Activated CD8-positive, alpha-beta memory T cell treated with anti-CD3 and anti-CD28 coated beads for 4 hours (primary cell): ENCODE measurements at places on chromosomes 13 and 19.

DNA sequence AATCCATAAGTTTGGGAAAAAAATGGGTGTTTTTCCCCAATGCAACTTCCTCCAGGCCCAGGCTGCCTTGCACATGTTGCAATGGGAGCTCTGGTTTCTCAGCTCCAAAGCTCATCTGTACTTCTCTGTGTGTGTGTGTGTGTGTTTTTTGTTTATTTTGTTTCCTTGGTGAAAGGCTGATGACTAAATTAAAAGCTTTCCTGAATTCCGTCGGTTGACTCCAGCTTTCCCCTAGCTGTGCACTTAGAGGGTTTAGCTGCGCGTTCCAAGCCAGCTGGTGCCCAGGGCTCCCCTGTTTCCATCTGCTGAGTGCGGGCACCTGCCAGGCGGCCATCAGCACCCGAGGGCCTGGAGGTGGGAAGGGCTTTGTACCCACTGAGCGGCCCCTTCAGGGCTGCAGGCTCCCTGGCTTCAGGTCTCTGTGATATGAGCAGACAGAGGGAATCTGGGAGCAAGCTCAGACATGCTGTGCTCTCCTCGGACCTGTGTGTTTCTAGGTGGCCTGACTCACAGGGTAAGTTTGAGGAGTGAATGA lies 129.1 kb upstream of the SOX1 start:
- DNase-seq: no peak

- no peak for DNase-seq
Observed at GRCh38 chr13:111866731-111867245, 200.2 kb upstream of the SOX1 start.

DNA sequence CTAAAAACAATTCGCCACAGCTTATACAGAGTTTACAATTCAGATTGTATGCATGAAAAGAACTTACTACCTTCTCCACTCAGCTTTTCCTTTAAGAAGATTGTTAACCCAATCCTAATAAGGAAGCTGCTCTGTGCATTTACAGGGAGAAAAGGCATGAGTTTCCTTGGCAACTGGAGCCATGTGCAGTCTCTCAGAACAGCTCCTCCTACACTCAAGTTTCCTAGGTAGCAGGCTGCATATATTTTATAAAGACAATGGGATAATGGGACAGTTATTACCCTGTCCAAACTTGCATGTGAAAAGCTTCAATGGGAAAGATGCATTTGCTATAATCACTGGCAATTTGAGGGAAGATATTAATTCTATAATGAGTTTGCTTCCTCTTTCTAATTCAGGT lies 125.5 kb upstream of the TRPC4 start:
- DNase-seq: no peak

GRCh38 chr13:40193286-40194223 lies 472.9 kb downstream of the FOXO1 start:
- no peak for DNase-seq

GRCh38 chr13:32495841-32496240 lies 42.8 kb downstream of the N4BP2L2 start:
- DNase-seq: no peak

DNA sequence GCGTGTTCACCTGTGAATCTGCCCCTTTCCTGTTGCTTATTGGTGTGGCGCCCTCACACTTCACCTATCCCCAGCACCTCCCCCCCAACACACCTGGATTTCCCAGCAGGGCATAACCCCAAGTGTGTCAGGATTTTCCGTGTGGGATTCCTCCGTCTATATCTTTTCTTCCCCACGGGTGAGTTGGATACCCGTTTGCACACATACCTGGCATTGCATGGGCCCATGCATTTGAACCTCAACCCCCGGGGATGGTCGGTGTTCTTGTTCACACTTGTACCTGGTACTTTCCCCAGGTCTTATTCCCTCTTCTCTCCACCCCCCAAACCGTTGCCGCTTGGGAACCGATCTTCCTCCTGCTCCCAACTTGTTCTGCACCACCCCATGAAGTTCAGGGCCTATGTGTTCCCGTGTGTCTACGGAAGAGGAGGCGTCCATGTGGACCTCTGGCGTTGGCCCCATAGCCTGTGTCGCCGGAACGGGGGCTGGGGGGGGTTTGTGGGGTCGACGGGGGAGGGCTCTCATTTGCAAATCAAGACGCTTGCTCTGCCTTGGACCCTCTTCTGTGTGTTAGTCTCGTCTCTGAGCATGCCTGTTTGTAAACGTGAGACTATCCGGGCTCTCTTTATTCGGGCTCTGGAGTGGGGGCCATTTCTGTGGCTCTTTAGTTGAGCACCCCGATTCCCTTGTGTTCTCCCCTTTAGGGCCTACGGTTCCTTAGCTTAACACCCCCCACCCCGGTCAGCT lies 1.7 kb downstream of the PRR12 start:
- DNase-seq: no peak

DNA sequence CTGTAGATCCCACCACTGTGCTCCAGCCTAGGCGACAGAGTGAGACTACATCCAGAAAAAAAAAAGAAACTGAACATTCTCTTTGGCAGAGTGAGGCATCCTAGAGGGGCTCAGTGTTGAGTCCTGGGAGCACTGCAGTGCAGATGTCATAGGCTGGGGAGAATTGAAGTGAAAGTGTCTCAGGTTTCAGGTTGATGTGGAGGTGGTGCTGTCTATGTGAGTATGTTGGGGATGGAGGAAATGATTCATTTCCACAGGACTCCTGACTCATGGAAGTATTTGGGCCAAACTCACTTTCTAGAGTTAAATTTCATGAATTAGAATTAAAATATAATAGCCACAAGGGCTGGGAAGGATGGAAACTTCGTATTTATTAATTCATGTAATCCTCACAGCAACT lies 134.4 kb upstream of the TSC22D1 start:
- no peak for DNase-seq

GRCh38 chr13:93522501-93522900 lies 295.9 kb downstream of the GPC6 start:
- DNase-seq: no peak

- no peak for DNase-seq
Observed at GRCh38 chr19:1893791-1894190, 8.5 kb upstream of the ABHD17A start.

DNA sequence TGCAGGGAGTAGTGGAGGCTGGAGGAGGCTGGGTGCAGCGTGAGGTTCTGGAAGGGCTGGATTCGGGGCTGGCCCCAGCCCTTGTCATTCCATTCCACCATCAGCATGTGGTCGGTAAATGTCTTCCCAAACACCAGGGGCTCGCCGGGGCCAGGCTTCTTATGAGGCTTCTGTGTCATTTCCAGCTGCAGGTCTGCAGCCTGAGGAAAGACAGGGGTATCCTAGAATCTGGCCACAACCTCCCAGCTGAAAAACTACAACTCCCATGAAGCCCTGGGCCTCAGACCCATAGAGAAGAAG lies 4.4 kb downstream of the BCAT2 start:
- no peak for DNase-seq

GRCh38 chr13:60756306-60756705 lies 359.3 kb downstream of the TDRD3 start:
- DNase-seq: no peak

DNA sequence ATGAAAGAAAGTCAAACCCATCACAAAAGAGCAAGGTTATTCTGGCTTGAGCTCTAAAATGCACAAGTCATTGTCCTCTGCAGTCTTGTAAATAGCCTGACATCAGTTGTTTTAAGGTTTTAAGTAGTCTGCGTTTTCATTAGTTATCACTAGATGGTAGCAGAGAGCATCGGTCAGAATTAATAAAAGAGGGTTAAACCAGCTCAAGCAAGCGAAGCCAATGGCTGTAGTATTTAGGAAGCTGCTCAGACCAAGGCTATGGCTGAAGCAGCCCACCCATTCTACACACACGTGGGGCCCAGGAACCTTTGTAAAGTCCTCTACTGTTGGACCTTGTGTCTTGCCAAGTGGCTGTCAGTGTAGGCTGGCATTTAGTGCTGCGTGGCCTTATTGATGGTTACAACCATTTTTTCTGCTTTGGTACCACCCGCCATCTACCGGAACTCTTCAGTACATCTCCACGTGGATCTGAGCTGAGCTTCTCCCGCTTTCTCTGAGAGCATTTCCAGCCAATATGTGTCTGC lies 13.3 kb upstream of the ZNF57 start:
- DNase-seq: no peak

- DNase-seq: no peak
Observed at GRCh38 chr13:95180513-95181245, 120.6 kb downstream of the ABCC4 start.

GRCh38 chr13:97108530-97108900 lies 113.6 kb upstream of the MBNL2 start:
- DNase-seq: no peak

DNA sequence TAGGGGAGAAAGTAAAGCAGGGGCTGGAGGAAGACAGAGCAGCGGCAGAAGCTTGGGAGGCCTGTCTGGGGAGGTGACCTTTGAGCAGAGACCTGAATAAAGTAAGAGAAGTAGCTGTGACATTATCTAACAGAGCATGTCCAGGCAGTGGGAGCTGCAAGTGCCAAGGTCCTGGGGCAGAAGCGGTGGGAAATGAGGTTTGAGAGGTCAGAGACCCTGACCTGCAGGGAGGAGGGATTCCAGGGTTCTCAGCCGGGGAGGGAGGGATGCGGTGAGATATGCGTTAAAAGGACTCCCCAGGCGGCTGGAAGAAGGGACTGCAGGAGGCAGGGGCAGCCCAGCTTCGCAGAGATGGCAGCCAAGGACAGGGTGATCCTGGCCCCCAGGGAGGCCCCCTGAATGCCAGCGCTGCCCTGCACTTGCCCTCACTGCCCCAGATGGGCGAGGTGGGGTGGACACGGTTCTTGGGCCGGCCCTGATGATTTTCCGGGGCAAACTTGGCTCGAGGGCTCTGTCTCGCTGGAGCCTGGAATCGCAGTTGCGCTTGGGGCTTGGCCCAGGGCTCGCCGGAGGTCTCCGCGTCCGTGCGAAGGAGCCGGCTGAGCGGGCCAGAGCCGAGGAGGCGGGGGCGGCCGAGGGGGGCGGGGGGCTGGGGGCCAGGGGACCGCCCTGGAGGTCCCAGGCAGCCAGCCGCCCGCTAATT lies 3.2 kb downstream of the CRLF1 start:
- no peak for DNase-seq

- no peak for DNase-seq
Observed at GRCh38 chr13:93290503-93290902, 63.9 kb downstream of the GPC6 start.

DNA sequence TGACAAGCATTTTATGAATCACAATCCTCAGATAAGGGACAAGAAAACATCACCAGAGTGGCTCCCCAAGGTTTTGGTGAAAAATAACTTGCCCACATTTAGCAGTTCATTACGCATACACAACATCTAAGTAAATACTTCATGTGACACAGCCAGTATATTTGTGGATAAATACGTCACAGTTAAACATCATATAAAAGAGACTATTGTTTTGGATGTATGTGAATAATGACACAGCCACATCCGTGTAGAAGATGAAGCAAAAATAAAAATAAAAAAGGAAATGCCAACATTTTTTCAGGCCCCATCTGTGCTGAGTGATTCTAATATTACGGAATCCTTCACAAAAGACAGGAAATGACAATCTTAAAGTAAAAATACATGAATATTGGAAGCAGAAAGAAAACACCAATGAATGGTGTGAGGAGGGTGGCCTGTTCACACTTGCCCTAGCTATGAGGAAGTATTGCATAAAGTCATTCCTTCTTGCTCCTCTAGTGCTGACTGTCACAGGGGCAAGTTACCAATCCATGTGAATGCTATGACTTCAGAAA lies 457.1 kb downstream of the KLF12 start:
- DNase-seq: no peak

DNA sequence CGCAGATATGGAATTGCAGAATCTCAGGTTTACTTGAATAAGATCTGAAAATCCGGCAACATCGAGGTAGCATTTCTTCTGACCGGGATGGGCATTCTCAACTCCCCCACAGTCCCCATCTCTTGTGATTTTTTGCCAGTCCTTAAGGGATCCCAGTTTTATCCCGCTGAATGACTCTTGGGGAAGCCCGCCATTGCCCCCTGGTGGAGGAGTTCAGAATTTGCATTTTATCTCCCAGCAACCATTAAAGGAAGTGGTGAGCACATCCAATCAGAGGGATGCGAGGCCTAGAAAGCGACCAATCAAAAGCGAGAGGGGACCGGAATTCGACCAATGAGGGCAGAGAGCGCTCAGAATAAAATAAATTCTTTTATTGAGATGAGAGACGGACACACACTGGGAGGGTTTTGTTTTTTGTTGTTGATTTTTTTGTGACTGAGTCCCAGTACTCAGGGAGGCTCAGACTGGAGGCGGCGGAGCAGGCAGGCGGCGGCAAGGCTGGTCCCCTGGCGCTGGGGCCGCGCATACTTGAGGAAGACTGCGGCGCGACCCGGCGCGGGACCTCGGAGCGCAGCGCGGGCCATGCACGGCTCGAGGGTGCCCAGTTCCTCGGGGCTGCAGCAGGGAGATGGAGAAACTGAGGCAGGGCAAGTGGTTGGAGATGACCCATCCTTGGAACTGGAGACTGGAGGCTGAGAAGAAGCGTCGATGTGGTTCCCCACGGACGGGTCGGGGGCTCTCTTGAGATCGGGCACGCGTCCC lies 3.9 kb upstream of the TTC9B start:
- DNase-seq: peak; percentile 50

DNA sequence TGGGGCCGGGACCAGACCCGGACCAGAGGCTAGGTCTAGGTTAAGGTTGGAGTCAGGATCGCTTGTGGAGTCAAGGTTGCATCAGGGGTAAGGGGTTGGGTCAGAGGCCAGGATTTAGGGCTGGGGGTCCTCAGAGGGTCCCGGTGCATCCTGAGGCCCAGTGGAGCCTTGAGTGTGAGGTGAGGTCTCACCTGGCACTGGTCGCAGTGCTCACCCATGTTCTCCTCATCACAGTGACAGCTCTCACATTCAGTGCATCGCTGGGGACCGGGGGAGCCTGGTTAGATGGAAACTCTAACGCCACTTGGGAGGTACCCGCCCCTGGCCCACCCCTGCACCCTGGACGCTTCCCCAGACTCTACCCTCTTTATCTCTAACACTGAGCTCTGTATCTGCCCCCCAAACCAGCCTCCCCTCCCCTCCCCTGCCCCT lies 3.1 kb downstream of the HRC start:
- DNase-seq: no peak

- no peak for DNase-seq
Observed at GRCh38 chr19:8489561-8490394, 12.7 kb downstream of the PRAM1 start.

DNA sequence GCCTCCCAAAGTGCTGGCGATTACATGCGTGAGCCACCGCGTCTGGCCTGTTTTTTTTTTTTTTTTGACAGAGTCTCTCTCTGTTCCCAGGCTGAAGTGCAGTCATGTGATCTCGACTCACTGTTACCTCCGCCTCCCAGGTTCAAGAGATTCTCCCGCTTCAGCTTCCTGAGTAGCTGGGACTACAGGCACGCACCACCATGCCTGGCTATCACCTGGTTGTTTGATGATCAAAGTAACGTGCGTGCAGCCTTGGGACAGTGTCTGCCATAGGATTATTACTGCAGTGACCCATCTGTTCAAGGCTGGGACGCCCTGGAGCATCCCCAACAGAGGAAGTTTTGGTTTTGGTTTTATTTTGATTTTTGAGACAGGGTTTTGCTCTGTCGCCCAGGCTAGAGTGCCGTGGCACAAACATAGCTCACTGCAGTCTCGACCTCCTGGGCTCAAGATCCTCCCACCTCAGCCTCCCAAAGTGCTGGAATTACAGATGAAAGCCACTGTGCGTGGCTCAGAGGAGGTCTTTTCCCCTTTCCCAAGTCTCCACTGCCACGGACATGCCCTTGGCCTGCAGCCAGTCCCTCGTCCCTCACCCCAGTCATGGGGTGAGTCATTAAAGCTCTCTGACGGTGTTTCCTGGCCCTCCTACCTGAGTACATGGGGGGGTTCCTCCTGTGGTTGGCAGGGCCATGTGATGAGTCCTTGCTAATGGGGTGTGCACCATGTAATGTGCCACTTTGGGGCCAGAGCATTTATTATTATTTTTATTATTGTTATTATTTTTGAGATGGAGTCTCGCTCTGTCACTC lies 65.6 kb downstream of the IER2 start:
- no peak for DNase-seq
